Fibroblast of the aortic adventitia (primary cell): ENCODE measurements at places on chromosomes 5 and 9. TPM values are rescaled to one million over a fixed set of nuclear protein-coding genes. Genes with fewer than 3 reads are reported as not detected.

The TXNDC8 gene
- total RNA-seq, result not detected in 2 replicates

The ANKRD31 gene
- total RNA-seq, result 0.16 and 0.18 TPM in 2 replicates

The PNPLA7 gene
- 0.81 and 5.4 TPM in 2 replicates for total RNA-seq

DNA sequence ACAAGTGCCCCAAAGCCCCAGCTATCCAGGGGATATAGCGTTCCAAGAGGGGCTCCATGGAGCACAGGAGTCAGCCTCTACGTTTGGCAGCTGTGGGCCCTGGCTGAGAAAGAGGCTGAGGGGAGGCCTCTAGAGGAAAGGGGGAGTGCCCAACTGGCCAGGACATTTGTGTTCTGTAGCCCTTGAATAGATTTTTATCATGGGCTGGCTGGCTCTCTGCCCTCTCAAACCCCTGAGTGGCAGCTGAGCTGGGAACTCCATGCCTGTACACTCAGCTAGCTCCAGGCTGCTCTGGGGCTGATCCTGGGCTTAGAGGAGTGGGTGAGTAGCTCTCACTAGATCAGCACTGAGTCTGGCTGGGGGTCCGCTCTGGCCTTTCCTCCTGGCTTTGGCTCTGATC is 285.0 kb downstream of the ZSWIM6 start:
- no peak for DNase-seq

The NKD2 gene
- total RNA-seq, result 0.81 TPM in 1 of 2 replicates, not detected in the other

The IL13 gene
- total RNA-seq, result not detected in 2 replicates

GRCh38 chr5:669842-670395 is 23.2 kb downstream of the TPPP start:
- DNase-seq, result no peak

The ANKRD33B gene
- 8.3 and 11.3 TPM in 2 replicates for total RNA-seq
